ENCODE measurements at places on chromosomes 3 and 15. TPM values are rescaled to one million over a fixed set of nuclear protein-coding genes. Genes with fewer than 3 reads are reported as not detected.
A peak's percentile ranks its signal among the peaks of the same experiment; 100 is the strongest.

RETNLB gene
- total RNA-seq, result not detected

- H3K27ac ChIP-seq, result no peak overlapping the region
- no peak for DNase-seq
- no peaks in the 10 kb centered on the region for H3K36me3 ChIP-seq
- no peaks in the 10 kb centered on the region for H3K27me3 ChIP-seq
These were observed 177.0 kb downstream of the CACNA2D3 start for GRCh38 chr3:54299169-54299935.

GRCh38 chr3:61778095-61778494 lies 216.7 kb downstream of the PTPRG start:
- no peak overlapping the region for H3K4me3 ChIP-seq
- H3K36me3 ChIP-seq, result no peaks in the 10 kb centered on the region
- H3K4me1 ChIP-seq, result no peaks in the 10 kb centered on the region

CCDC33 gene
- not detected for total RNA-seq

- no peaks in the 10 kb centered on the region for H3K36me3 ChIP-seq
- no peak overlapping the region for H3K27ac ChIP-seq
- H3K4me1 ChIP-seq, result no peaks in the 10 kb centered on the region
- no peak overlapping the region for H3K4me3 ChIP-seq
These were observed 13.6 kb downstream of the PTH1R start for GRCh38 chr3:46891132-46891531.

SCAMP2 gene
- 71.4 TPM for total RNA-seq

DNA sequence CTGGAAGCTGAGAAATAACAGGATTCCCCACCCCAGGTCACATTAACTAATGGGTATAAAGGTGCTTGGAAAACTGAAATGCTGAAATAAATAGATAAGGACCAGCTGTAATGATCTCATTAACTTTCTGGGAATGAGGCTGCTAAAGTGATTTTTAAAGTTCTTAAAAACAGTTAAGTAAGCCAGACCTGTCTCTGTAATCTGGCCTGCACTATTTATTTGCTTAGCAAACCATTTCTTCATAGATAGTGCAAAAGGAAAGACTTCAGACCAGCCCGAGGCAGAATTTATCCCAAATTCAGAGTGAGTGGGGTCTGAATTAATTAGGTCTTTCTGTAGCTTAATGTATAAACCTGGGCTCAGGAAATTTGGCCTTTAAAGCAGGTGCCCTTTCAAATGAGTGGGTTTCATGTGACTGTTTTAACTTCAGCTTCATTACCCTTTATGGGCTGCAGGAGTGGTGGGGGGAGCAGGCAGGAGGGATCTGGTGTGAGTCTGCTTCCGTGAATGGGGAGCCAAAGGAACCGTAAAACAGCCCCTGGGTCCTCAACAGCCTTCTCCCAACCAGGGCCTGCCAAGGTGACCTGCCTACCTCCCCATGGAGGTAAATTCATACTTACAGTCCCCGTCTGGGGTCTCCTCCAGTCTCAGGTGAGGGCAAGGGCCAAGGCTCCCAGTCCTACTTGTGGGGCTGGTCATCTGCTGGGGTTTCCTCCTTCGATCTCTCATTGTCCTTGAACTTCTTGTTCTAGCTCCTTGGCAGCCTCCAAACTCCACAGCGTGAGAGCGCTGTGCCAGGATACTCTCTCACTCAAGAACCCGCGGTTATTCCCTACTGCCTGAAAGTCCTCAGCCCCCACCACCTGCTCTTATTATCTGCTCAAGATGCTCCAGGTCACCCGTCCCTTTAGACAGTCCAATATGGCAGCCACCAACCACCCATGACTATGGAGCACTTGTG lies 31.2 kb downstream of the MAGEF1 start:
- H3K4me1 ChIP-seq, result no peaks in the 10 kb centered on the region
- H3K27ac ChIP-seq, result no peak overlapping the region
- H3K36me3 ChIP-seq, result no peaks in the 10 kb centered on the region
- no peaks in the 10 kb centered on the region for H3K27me3 ChIP-seq
- peak; percentile 17 for DNase-seq

- DNase-seq, result no peak
- H3K27ac ChIP-seq, result no peak overlapping the region
- no peaks in the 10 kb centered on the region for H3K36me3 ChIP-seq
- H3K4me3 ChIP-seq, result no peak overlapping the region
- no peaks in the 10 kb centered on the region for H3K4me1 ChIP-seq
These were observed 54.4 kb upstream of the EHHADH start for GRCh38 chr3:185308126-185308754.

GRCh38 chr15:74038707-74039655 lies 43.4 kb downstream of the GOLGA6A start:
- peaks cover 6% of the 10 kb centered on the region for H3K36me3 ChIP-seq
- H3K27ac ChIP-seq, result no peak overlapping the region
- no peaks in the 10 kb centered on the region for H3K4me1 ChIP-seq
- no peaks in the 10 kb centered on the region for H3K27me3 ChIP-seq
- no peak overlapping the region for H3K4me3 ChIP-seq
